ENCODE measurements at places on chromosomes 6 and 20.

- DNase-seq: no peak
These were observed 9.7 kb upstream of the CCR6 start for GRCh38 chr6:167113047-167113754.

GRCh38 chr6:106913111-106913510, 61.4 kb downstream of the CD24 start:
- no peak for DNase-seq

DNA sequence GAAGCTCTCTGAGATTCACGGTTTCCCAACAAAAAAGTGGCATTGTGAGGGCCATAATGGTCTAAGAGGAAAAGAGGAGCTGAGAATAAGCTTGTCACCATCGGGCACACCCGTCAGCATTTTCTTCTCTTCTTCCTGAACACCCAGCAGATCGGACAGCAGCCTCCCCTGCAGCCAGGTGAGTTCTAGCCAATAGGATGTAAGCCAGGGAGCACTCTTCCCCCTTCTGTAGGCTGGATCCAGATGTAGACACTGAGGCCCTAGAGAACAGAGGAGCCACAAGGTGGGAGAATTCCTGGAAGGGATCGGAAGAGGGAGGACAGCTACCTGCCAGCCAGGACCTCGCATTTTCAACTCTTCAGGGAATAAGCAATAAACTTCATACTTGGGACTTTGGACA, 228.0 kb downstream of the SYNDIG1 start:
- no peak for DNase-seq

GRCh38 chr6:2047855-2048254, 197.6 kb downstream of the GMDS start:
- no peak for DNase-seq

DNA sequence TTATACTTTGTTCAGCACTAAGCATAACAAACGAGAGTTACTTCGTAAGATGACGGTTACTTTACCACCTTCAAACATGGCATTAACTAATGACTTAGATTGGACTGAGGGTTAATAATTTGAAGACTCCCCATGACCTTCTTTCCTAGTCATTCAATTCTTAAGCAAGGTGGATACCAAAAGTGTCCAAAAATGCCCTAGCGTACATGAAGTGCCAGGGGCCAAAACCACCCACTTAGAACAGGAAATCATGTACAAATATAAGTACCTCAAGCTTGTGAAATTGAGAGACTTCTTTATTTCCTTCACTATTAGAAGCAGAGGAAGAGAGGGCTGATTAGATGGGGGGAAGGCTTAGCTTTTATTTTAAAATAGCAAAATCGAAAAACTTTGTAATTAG, 166.4 kb downstream of the ATXN1 start:
- DNase-seq: no peak

GRCh38 chr6:118269659-118270058, 278.4 kb upstream of the PLN start:
- no peak for DNase-seq

DNA sequence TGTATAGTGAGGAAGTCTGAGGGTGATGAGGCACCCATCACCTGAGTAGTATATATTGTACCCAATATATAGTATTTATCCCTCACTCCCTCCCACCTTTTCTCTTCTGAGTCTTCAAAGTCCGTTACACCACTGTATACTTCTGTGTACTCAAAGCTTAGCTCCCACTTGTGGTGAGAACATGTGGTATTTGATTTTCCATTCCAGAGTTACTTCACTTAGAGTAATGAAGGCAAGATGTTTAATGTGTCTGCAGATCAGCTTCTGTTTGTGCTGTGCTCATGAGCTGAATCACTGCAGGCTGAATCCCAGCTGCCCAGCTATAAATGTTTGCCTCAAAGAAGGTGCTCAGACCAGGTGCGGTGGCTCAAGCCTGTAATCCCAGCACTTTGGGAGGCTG, 139.3 kb upstream of the FOXA2 start:
- no peak for DNase-seq

GRCh38 chr6:108106694-108107093, 32.2 kb upstream of the OSTM1 start:
- DNase-seq: no peak

DNA sequence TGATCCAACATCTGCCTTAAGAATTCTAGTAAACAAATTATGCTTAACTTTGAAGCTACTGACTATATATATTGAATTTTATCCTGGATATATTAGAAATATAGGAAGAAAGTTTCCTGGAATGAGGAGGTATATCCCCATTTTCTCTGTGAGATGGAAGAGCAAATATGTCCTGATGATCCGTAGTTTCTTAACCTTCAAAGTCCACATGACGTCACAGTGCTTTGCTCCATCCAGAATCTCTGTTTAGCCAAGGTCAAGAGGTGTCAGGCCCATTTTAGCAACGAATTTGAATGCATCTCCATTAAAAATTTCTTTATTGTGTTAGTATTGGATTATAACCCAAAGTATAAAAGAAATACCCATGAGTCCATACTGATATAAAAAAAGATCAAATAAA, 162.5 kb downstream of the PRL start:
- DNase-seq: no peak

DNA sequence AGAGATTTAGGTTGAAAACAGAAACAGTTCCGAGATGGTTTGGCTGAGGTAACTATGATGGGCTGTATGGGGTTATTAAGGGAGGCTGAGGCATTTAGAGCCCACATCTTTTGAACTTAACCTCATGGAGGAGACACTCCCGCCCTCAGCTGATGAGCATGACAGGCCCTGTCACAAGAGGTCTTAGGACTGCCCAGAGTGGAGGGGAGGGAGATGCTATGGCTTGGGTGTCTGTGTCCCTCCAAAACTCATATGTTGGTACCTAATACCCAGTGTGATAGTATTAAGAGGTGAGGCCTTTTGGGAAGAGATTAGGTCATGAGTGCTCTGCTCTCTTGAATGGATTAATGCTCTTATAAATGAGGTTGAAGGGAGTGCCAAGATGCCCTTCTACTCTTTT, 126.6 kb downstream of the CDC5L start:
- no peak for DNase-seq

DNA sequence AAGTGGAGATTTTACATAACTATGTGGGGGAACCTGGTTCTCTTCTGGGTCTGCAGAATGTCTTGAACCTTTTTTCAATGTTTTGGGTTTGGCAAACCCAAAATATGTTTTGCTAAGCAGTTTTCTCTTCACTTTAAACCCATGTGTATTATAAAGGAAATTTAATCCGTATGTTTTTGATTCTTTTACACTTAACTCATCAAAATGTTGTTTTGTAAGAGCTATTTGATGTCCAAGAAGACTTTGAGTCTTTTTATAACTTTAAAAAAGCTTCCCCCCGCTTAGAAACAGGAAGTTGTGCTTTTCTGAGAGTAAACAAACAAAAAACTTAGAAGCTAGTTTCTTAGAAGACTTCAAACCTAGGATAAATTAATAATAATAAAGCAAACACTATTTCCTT, 81.9 kb upstream of the CEP162 start:
- no peak for DNase-seq

DNA sequence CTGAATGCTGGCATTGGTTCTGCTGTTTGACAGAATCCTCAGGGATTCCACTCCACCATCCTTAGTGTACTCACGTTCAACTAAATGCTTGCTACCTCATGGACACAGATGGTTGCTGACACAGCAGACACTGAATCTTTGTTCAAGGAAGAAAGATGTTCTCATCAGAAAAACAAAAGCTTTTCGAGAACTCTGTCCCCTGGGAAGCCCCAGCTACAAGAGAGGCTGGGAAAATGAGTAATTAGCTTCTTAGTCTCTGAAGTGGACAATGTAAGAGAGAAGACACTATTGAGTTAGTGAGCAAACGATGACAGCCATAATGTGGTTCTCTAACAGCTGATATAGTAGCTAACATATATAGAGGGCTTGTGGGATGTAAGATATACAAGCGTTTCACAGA, 30.9 kb upstream of the ENPP5 start:
- no peak for DNase-seq
